ENCODE measurements at places on chromosomes 6 and 20. TPM values are rescaled to one million over a fixed set of nuclear protein-coding genes. Genes with fewer than 3 reads are reported as not detected.

The ENPP1 gene
- under 0.01 TPM for total RNA-seq

The OOEP gene
- total RNA-seq = 0.27 TPM

The KCNS1 gene
- total RNA-seq = 0.54 TPM

The THBS2 gene
- not detected for total RNA-seq

The POFUT1 gene
- 14.3 TPM for total RNA-seq

The PBOV1 gene
- total RNA-seq = not detected

The MUCL3 gene
- not detected for total RNA-seq

The HRH3 gene
- not detected for total RNA-seq

The FAM209A gene
- 0.54 TPM for total RNA-seq

The RUNX2 gene
- 26.1 TPM for total RNA-seq

The MYCT1 gene
- 33.9 TPM for total RNA-seq

The C6orf118 gene
- not detected for total RNA-seq

The GTPBP2 gene
- 64.1 TPM for total RNA-seq

The GGTLC1 gene
- not detected for total RNA-seq

The SAMD3 gene
- 0.54 TPM for total RNA-seq

The CCM2L gene
- total RNA-seq = not detected

The C6orf52 gene
- not detected for total RNA-seq

The SALL4 gene
- 3.5 TPM for total RNA-seq

The OR2H1 gene
- not detected for total RNA-seq

The AKAP12 gene
- total RNA-seq = 0.27 TPM

The PKIB gene
- not detected for total RNA-seq

The TCFL5 gene
- 2.7 TPM for total RNA-seq

The GSTA2 gene
- not detected for total RNA-seq

The LY6G5C gene
- total RNA-seq = 3.5 TPM

The IL17A gene
- under 0.01 TPM for total RNA-seq

The KATNA1 gene
- 12.9 TPM for total RNA-seq

The OPN5 gene
- under 0.01 TPM for total RNA-seq

The SRMS gene
- not detected for total RNA-seq

The GINS1 gene
- total RNA-seq = 3.2 TPM

The OXT gene
- 1.6 TPM for total RNA-seq

The CGA gene
- not detected for total RNA-seq

The ROS1 gene
- total RNA-seq = not detected

The CENPQ gene
- total RNA-seq = 1.1 TPM

The PI16 gene
- total RNA-seq = not detected

The DZANK1 gene
- total RNA-seq = 1.9 TPM

The MCHR2 gene
- not detected for total RNA-seq

The LY6G6F gene
- total RNA-seq = 0.54 TPM

The APOBEC2 gene
- not detected for total RNA-seq

The DSE gene
- 35.8 TPM for total RNA-seq

The PRPF6 gene
- total RNA-seq = 116 TPM

The PCNA gene
- total RNA-seq = 153 TPM

The WFDC5 gene
- total RNA-seq = not detected

The NT5E gene
- under 0.01 TPM for total RNA-seq
